Liver (tissue), 10 donors: ENCODE measurements at places on chromosomes 7 and 10. TPM values are rescaled to one million over a fixed set of nuclear protein-coding genes. Genes with fewer than 3 reads are reported as not detected.

PGAM2 gene
- 2.3 TPM for total RNA-seq

GHRHR gene
- total RNA-seq: not detected

STOX1 gene
- total RNA-seq: 0.33 TPM

GRCh38 chr7:93828260-93828659 is 62.3 kb downstream of the TFPI2 start:
- H3K36me3 ChIP-seq: no peaks in the 10 kb centered on the region
- H3K27ac ChIP-seq: no peak overlapping the region
- peaks cover 3% of the 10 kb centered on the region for H3K27me3 ChIP-seq
- H3K4me1 ChIP-seq: no peaks in the 10 kb centered on the region
- DNase-seq: no peak

DNA sequence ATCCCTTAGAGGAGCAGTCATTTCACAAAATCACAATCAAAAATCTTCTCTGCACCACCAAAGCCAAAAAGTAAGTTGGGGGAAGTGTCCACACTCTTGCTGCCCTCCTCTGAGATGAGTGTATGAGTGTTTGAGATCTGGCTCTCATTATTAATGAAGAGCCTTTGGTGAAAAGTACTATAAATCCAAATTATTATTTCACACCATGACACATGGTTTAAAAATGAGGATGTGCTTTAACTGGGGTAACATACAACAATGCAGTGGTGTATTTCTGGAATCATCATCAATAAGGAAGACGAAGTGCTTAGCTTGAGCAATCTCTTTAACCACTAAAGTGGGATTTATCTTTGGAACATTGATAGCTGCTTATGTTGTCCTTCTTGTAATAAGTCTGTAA is 114.2 kb upstream of the ADAM12 start:
- H3K27me3 ChIP-seq: no peaks in the 10 kb centered on the region
- DNase-seq: no peak
- H3K36me3 ChIP-seq: no peaks in the 10 kb centered on the region

DNA sequence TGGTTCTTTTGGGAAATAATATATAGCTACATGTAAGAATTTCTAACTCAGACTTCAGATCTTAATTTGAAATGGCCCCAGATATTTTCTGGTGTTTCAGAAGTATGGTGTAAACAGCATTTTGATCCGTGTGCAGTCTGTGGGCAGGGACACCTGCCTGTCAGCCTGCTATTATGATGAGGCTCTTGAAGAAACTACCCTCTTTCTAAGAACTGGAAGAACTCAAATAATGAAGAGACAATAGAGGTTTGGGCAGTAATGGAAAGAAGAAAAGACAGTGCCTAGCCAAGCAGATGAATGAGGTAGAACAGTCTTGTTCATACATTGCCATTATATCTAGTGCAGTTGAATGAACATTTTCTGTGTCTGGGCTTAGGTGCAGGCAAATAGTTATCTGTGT is 256.6 kb downstream of the ARHGAP21 start:
- peaks cover 12% of the 10 kb centered on the region for H3K4me1 ChIP-seq
- peak overlapping the region; percentile 91 for H3K27ac ChIP-seq
- H3K36me3 ChIP-seq: no peaks in the 10 kb centered on the region
- H3K4me3 ChIP-seq: peak overlapping the region; percentile 75
- no peak for DNase-seq

- no peak for DNase-seq
- H3K4me3 ChIP-seq: no peak overlapping the region
- peaks cover 4% of the 10 kb centered on the region for H3K27me3 ChIP-seq
- H3K4me1 ChIP-seq: no peaks in the 10 kb centered on the region
Measured at GRCh38 chr7:89517815-89518214, 636.5 kb upstream of the STEAP1 start.

- H3K27ac ChIP-seq: no peak overlapping the region
- no peaks in the 10 kb centered on the region for H3K36me3 ChIP-seq
- no peaks in the 10 kb centered on the region for H3K27me3 ChIP-seq
- DNase-seq: no peak
Measured at GRCh38 chr10:30765616-30766015, 136.1 kb upstream of the LYZL2 start.

- no peak overlapping the region for H3K27ac ChIP-seq
- no peak overlapping the region for H3K4me3 ChIP-seq
- DNase-seq: no peak
- no peaks in the 10 kb centered on the region for H3K4me1 ChIP-seq
Measured at GRCh38 chr10:21166557-21167287, 269.6 kb upstream of the NEBL start.

DNA sequence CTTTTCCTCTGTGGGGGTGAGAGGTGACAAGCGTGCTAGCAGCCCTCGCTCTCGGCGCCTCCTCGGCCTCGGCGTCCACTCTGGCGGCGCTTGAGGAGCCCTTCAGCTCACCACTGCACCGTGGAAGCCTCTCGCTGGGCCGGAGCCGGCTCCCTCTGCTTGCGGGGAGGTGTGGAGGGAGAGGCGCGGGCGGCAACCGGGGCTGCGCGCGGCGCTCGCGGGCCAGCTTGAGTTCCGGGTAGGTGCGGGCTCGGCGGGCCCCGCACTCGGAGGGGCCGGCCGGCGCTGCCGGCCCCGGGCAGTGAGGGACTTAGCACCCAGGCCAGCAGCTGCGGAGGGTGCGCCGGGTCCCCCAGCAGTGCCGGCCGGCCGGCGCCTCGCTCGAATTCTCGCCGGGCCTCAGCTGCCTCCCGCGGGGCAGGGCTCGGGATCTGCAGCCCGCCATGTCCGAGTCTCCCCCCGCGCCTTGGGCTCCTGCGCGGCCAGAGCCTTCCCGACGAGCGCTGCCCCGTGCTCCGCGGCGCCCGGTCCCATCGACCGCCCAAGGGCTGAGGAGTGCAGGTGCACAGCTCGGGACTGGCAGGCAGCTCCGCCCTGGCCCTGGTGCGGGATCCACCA is 352.8 kb upstream of the PODXL start:
- peaks cover 2% of the 10 kb centered on the region for H3K27me3 ChIP-seq
- DNase-seq: peak; percentile 26
- H3K4me3 ChIP-seq: no peak overlapping the region
- H3K36me3 ChIP-seq: no peaks in the 10 kb centered on the region
- no peak overlapping the region for H3K27ac ChIP-seq
- no peaks in the 10 kb centered on the region for H3K4me1 ChIP-seq

- peaks cover 9% of the 10 kb centered on the region for H3K36me3 ChIP-seq
- no peak overlapping the region for H3K27ac ChIP-seq
- H3K4me3 ChIP-seq: no peak overlapping the region
- no peaks in the 10 kb centered on the region for H3K27me3 ChIP-seq
- no peak for DNase-seq
Measured at GRCh38 chr10:114967071-114967470, 29.1 kb downstream of the TRUB1 start.

GRCh38 chr10:118115701-118116100 is 69.0 kb upstream of the RAB11FIP2 start:
- H3K4me3 ChIP-seq: no peak overlapping the region
- no peak for DNase-seq
- H3K27me3 ChIP-seq: no peaks in the 10 kb centered on the region
- no peaks in the 10 kb centered on the region for H3K4me1 ChIP-seq
- H3K36me3 ChIP-seq: no peaks in the 10 kb centered on the region
- H3K27ac ChIP-seq: no peak overlapping the region
